Karpas-422 (cell line): ENCODE measurements at places on chromosomes 7 and 10. TPM values are rescaled to one million over a fixed set of nuclear protein-coding genes. Genes with fewer than 3 reads are reported as not detected.

CACNA2D1 gene
- not detected in 2 replicates for total RNA-seq

CFAP43 gene
- total RNA-seq = 0.07 and 0.18 TPM in 2 replicates

ARHGEF5 gene
- not detected in 2 replicates for total RNA-seq

STOX1 gene
- 15.9 and 19.8 TPM in 2 replicates for total RNA-seq

SPDYE2 gene
- total RNA-seq = not detected in 2 replicates

LIPJ gene
- not detected in 2 replicates for total RNA-seq

BICC1 gene
- total RNA-seq = not detected in 2 replicates

DNA sequence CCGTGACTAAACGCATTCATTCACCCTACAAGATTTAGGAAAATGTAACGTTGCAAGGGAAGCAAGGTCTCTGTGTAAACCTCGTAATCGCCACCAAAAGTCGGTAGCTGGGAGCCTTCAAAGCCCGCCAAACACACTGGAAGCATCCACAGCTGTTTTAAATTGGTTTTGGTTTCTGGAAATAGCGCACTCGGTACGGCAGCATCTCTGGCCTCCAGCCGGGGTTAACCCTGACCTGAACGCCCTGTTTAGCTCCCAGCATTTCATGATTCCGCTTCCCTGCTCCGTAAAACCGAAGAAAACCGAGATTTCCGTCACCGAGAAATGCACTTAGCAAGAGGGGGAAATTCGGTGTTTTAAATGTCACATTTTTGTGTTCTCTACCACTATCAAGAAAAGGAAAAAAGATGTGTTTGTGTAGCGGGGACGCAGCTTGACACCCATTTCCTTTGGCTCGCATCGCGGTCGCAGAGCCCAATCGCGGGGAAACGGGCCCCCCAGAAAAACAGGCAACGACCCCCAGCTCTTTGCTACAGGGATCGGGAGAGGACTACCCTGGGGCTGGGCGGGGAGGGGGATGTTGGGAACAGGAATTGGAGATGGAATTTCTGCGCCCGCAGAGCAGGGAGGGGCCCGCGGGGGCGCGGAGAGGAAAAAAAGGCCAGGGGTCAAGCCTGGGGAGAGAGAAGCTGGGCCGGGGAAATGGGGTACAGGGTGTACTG lies 646 bp downstream of the SGCE start:
- DNase-seq = peak; percentile 58

DNA sequence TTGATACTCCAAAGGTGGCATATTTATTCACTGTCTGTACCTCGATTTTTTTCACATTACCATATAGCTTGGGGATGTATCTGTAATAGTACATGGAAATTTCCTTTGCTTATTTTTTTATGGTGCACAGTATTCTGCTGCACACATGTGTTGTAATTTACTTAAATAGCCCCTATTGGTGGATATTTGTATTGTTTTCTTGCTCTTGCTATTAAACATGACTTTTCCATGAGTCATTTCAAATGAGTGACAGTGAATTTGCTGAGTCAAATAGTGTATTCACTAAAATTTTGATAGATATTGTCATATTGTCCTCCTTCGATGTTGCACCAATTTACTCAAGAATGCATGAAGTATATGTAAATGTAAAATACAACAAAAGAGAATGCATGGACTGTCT lies 122.7 kb upstream of the STEAP4 start:
- DNase-seq = no peak

GRCh38 chr7:148633761-148634160 lies 43.2 kb downstream of the C7orf33 start:
- no peak for DNase-seq

DNA sequence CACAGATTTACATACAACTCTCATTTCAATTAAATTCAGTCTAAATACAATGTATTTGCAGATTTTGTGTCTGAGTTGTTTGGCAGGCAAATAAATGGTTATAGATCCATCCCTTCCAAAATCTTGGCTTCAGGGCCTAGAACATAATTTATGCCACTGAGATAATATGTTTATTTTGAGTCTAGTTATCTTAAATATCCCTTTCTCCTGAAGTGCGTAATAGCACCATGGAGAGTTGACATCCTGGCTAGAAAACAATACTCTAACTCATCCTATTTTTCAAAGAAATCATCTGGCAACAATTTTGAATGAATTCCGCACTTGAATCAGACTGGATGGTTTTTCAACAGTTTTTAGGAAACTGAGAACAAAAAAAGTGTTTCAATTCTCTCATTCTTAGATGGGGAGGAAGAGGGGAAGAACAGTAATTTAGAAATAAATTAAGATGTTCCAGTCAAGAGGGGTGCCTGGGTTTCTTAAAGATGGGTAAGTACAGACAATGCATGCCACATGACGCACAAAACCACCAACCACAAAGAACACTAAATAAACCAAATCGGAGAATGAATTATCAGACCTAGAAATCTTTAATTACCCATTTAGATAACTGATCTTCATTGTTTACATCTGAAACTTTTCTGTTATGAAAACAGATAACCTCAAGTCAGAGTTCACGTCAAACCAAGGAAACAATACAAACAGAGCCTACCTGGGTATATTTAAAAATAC lies 228.7 kb upstream of the PTN start:
- no peak for DNase-seq

DNA sequence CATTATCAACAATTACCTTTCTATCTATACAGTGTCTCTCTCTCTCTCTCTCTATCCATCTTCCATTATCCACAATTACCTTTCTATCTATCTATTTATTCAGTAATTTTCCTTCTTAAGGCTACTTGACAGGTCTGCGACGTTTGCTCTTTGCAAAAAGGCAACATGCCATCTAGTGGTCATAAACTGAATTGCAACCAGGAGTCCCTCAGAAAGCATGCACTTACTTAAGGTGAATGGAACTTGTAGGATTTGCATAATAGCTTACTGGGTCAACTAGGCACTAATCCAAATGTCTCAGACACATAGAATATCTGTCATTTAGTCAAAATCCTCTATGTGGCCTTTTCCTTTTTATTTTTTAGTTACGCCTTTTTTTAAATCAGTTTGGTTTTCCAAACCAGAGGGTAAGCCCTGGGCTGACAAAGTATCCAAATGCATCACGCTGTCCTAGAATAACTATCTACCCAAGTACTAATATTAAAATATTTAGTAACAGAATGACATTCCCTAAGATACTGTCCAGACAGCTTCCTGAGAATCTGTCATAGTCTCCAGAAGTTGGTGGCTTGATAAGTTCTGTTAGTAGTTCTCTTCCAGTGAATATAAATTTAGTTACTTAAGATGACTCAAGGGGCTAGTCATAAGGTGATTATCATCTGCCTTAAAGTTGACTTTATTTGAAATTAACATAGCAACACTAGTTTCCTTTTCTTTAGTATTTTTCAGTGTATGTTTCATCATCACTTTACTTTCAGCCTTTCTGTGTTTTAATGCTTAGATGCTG lies 208.3 kb downstream of the PPP1R3A start:
- DNase-seq = peak; percentile 95

GRCh38 chr7:41771717-41772116 lies 68.8 kb upstream of the INHBA start:
- DNase-seq = no peak

DNA sequence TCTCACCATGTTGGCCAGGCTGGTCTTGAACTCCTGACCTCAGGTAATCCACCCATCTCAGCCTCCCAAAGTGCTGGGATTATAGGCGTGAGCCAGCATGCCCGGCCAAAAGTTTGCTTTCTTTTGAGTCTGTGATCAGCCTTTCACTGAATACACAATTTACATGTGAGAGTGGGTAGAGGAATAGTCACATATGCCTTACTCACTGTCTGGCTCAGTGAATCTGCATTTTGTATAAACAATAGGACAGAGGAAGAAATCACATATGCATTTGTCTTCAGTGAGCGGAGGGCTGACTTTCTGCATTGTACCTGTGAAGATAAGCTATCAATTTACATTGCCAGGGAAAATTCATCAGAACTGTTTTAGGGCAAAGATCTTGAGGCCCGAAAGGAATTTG lies 2.5 kb upstream of the TECPR1 start:
- DNase-seq = no peak

DNA sequence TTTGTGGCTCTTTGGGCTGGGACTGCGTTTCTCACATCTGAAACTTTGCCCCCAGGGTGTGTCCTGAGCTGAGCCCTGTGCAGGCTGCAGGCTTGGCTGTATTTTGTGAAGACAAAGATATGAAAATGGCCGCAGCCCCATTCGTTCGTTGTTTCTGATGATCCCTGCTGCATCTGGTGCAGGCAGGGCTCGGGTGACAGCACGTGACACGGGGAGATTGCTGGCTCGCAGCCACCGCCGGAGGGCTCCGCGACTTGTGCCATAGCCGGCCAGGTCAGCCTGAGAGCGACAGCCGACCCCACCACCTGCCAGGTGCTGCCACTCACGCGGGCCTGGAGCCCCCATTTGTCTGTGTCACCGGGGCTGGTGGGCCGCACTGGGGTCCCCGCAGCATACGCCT lies 81.3 kb downstream of the ZRANB1 start:
- DNase-seq = no peak

- DNase-seq = peak; percentile 79
Observed at GRCh38 chr10:14822879-14823755, 14.7 kb downstream of the CDNF start.

- no peak for DNase-seq
Observed at GRCh38 chr10:36051500-36051991, 409.4 kb upstream of the FZD8 start.

DNA sequence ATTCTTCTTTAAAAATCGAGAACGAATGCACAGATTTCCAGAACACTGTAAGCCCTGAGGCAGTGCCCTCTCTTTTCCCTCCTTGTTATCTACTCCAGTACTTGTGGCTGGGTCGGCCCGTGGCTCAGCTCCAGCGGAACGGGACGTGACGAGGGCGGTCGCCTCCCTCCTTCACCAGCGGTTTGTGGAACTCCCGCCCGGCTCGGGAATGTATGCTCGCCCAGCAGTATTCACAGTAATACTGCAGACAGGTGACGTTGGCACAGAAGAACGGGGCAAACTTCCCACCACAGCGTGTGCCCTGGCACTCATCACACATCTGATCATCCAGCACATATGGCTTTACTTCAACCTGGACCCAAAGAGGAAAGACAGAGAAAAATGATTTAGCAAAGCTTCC lies 128.5 kb downstream of the BTAF1 start:
- DNase-seq = no peak

DNA sequence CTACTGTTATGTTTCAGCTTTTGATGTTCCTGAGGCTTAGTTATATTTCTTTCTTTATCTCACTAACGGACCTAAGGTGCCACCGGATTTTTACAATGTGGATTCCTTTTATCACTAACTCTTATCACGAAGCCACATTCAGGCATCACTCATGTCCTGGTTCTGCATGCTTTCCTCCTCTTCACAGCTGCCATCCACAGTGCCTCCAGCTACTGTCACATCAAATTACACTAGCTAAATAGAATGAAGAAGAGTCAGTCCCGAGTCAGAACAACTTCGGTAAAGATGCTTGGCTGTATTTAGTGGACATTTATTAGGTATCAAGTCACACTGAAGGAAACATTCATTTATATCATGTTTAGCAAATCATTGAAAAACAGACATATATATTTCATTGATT lies 153.2 kb downstream of the NEBL start:
- no peak for DNase-seq

DNA sequence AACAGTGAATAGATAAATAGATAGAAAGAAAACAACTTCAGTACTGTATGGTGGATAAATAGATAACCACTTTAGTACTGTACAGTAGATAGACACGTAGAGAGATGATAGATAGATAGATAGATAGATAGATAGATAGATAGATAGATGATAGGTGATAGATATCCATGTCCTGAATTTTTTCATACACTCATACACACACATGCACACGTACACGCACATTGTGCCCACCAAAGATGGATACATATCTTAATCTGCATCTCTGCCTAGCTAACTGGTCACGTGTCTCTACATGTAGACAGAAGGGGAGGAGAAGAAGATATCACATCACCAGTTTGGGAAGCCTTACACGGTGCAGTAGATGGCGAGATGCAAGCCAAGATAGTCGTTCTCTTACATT lies 99.2 kb downstream of the ARID5B start:
- DNase-seq = no peak

- no peak for DNase-seq
Observed at GRCh38 chr7:30674876-30675275, 7.4 kb downstream of the CRHR2 start.

DNA sequence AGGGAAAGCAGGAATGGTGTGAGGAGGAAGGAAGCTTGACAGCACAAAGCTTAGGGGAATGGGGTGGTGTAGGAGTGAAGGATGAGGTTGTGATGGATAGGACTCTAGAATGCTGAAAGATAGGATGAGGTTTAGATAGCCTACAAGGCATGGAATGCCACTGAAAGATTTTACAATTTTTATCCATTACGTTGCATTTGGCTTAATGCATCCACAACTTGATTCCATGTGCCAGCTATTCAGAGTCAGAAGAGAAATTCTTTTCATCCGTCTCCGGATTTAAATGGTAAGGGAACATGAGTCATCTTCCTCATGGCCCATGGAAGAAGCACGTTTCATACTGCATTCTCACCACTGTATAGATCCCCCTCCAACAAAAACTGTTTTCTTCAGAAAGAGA lies 212.4 kb upstream of the BMPER start:
- no peak for DNase-seq

DNA sequence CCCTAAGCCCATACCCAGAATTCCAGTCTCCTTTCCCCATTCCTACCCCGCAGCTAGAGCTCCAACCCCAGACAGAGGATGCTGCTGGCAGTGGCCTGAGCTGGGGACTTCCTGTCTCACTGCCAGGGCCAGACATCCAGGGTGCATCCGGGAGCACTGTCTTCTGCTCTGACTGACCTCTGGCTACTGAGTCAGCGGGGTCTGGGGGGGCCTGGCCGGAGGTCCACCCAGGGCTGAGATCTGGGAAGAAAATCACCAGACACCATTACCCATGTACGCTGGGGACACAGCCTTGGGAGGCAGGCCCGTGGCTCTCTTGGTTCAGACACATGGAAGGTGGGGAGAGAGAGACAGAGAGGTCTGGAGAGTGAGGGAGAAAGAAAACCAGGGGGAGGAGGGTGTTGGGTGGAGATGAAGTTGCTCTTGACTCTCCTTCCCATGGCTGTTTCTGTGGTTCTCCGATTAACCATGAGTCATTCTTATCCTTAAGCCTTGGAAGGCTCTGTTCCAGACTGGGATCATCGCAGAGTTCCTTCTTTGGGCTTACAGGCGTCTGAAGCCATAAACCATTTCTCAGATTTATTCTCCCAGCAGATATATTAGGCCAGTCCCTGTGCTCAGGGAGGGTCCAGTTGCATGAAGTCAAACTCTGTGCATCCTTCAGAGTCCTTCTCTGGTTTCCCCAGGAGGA lies 23.6 kb downstream of the TSPAN15 start:
- no peak for DNase-seq
